Upper lobe of right lung (tissue), 1 donor: ENCODE measurements at places on chromosomes 4 and X. TPM values are rescaled to one million over a fixed set of nuclear protein-coding genes. Genes with fewer than 3 reads are reported as not detected.

DNA sequence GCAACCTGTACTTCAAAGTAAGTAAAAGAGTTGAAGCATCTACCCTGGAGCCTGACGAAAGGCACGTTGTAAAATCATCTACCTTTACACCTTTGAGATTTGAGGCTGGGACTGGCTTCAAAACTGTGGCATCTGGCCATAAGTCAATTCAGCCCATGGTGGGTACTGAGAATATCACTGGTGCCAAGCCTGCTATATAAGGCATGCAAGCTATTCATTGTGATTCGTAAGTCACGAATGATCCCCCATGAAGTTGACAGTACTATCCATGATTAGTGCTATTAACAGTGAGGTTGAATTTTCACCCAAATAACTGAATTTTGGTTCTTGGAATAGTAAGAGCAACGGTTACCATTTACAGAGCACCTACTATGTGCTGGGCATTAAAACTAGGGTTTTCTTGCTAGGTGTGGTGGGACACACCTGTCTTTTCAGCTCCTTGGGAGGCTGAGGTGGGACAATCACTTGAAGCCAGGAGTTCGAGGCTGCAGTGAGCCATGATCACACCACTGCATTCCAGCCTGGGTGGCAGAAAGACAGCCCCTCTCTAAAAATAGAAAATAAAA is 39.8 kb downstream of the IRF2 start:
- H3K36me3 ChIP-seq = no peaks in the 10 kb centered on the region
- DNase-seq = no peak
- no peaks in the 10 kb centered on the region for H3K27me3 ChIP-seq
- H3K4me1 ChIP-seq = peaks cover 48% of the 10 kb centered on the region

DNA sequence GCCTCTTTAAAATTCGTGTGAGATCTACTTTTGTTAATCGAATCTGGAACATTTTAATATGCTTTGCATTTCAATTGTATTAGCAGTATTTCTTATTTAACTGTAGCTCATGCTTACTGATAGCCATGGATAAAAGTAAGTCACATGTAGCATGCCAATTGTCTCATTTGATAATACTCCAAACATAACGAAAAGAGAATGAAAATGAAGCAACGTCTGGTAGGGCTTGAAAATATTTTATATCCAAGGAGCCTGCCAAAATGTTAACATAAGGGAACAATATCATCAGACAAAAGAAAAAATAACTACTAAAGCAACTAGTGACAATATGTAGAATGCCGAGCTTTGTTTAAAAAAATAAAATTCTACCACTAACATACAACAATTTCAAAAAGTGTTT is 94.1 kb upstream of the MID1 start:
- no peaks in the 10 kb centered on the region for H3K36me3 ChIP-seq
- H3K27ac ChIP-seq = no peak overlapping the region
- DNase-seq = no peak
- H3K4me3 ChIP-seq = no peak overlapping the region
- H3K27me3 ChIP-seq = no peaks in the 10 kb centered on the region

DNA sequence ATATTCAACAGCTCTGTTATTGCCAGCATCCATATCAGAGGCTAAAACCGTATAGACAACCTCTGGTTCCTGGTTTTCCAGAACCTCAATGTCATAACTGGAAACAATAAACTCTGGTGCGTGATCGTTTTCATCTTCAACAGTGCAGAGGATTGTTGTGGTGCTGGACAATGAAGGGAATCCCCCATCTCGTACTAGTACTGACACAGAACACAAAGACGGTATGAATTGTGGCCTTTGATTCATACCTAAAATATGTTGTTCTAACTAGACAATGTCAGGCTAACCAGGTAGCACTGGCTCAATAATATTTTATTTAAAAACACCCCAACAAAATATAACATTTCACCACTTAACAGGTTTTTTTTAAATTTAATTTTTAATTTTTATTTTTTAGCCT is 186.9 kb downstream of the DCHS2 start:
- no peak overlapping the region for H3K4me3 ChIP-seq
- no peaks in the 10 kb centered on the region for H3K36me3 ChIP-seq
- no peak for DNase-seq
- no peak overlapping the region for H3K27ac ChIP-seq

- H3K4me3 ChIP-seq = no peak overlapping the region
- no peaks in the 10 kb centered on the region for H3K36me3 ChIP-seq
- no peak for DNase-seq
- H3K27me3 ChIP-seq = no peaks in the 10 kb centered on the region
- no peak overlapping the region for H3K27ac ChIP-seq
These were observed 40.4 kb downstream of the FOXR2 start for GRCh38 chrX:55663584-55663983.

DNA sequence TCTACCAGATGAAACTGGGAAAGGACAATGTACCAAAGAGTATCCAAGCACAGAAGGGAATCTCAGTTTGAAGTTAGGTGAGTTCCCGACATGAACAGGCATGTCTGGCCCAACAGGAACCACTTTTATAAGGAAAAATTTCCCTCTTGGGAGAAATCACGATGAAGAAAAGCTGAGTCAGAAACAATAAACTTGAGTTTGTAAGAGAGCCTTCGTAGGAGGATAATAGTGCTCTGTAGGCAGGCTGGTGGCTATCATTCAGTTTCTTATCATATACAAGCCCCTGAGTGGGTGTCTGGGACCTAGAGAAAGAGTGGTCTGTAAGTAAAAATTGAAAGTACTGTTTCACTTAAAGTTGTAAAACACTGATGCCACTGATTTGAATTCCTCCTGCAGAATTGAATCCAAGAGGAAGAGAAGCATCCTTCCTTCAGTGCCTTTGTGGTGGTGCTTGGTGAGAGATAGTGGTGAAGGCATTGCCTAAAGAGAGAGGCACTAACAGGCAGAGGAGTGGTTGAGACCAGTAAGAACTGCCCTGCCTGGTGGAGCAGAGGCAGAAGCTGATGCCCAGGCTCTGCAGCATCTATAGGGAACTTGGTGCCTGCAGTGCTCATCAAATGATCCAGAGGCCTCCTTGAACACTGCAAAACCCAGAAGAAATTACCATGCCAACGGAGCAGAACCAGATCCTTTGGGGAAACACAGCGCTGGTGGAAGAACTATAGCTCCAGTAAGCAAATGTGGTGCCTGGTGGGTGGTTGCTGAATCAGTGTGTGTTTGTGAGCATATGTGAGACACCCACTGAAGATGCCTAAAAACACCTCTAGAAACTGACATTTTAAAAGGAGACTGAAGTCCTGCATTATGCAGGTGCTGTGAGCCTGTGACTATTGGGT is 31.7 kb upstream of the METAP1 start:
- no peak overlapping the region for H3K27ac ChIP-seq
- H3K27me3 ChIP-seq = no peaks in the 10 kb centered on the region
- no peak overlapping the region for H3K4me3 ChIP-seq

DNA sequence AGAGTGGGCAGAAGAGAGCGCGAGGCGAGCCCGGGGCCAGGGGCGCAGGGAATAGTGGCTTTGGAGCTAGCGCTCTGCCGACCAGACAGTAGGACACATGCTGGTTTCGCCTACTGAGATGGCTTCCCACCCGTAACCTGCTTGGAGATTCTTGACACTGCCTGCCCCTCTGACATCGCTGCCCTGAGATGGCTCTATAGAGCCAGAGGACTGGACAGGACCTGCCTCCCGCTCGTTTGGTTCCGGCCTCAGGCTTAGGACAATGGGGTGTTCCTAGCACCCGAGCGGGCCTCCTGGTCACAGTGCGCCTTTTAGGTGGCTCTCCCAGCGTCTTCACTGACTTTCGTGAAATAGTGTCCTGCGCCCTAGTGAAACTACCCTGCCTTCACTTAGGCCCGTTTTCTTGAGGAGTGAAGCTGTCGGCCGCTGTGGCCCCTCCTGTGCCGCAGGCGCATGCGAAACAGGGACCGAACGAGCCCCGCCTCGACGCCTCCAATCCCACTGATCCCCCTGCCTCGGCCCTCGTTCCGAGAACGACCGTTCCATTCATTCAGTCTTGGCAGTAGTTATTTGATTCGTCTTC is 608 bp downstream of the TAF1 start:
- peak overlapping the region; percentile 69 for H3K4me3 ChIP-seq
- H3K27me3 ChIP-seq = no peaks in the 10 kb centered on the region
- peak overlapping the region; percentile 86 for H3K27ac ChIP-seq
- peaks cover 18% of the 10 kb centered on the region for H3K36me3 ChIP-seq
- peak; percentile 65 for DNase-seq
- H3K4me1 ChIP-seq = peaks cover 7% of the 10 kb centered on the region

GRCh38 chrX:13647709-13648212 is 5.2 kb upstream of the TCEANC start:
- peak overlapping the region; percentile 60 for H3K27ac ChIP-seq
- peak; percentile 58 for DNase-seq
- no peak overlapping the region for H3K4me3 ChIP-seq
- no peaks in the 10 kb centered on the region for H3K36me3 ChIP-seq
- H3K4me1 ChIP-seq = no peaks in the 10 kb centered on the region

DNA sequence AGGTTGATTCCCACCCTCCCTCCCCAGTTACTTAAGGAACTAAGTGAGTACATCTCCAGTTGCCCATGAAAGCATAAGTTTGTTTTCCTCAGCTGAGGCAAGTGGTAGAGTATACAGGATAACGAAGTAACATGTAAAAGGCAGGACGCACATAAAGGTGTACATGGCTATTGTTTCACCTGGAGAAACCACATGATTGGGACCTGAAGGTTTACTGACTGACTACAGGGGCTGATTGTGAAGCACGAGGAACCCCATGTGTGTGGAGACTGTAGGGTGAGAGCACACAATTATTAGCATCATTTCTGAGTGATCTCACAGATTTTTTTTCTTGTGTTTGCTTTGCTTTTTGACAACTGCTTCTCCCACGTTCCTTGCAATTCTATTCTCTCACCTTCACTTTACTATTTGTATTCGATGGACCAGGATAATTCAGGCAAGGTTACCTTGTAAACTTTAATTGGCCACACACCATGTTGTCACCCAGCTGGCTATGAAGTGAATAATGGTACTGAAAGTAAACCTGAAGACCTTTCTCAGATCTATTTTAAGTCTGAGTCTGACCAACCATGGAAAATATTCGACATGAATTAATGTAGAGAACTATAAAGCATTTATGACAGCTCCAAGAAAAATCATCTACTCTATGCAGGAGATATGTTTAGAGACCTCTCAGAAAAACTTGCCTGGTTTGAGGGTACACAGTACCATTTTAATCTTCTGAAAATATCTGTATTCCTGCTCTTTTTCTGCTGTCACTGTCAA is 102.5 kb upstream of the MYOZ2 start:
- no peaks in the 10 kb centered on the region for H3K36me3 ChIP-seq
- H3K27me3 ChIP-seq = no peaks in the 10 kb centered on the region
- no peak for DNase-seq

- H3K27ac ChIP-seq = peak overlapping the region; percentile 72
- H3K36me3 ChIP-seq = no peaks in the 10 kb centered on the region
- H3K4me1 ChIP-seq = no peaks in the 10 kb centered on the region
- no peaks in the 10 kb centered on the region for H3K27me3 ChIP-seq
These were observed 1.2 kb downstream of the PRKX start for GRCh38 chrX:3712051-3712869.

The SPATA4 gene
- not detected for total RNA-seq

The TTC29 gene
- not detected for total RNA-seq
